ENCODE measurements at places on chromosomes 6 and 20. TPM values are rescaled to one million over a fixed set of nuclear protein-coding genes. Genes with fewer than 3 reads are reported as not detected.

Gene LST1
- 32.4 TPM for polyA plus RNA-seq

Gene UBE2J1
- 41.2 TPM for polyA plus RNA-seq

Gene SUMO4
- polyA plus RNA-seq = 0.25 TPM

- H3K4me1 ChIP-seq = peaks cover 9% of the 10 kb centered on the region
- DNase-seq = no peak
- H3K36me3 ChIP-seq = no peaks in the 10 kb centered on the region
- H3K27ac ChIP-seq = no peak overlapping the region
- no peak overlapping the region for H3K4me3 ChIP-seq
- no peaks in the 10 kb centered on the region for H3K27me3 ChIP-seq
Observed at GRCh38 chr20:40963505-40963845, 65.1 kb upstream of the TOP1 start.

DNA sequence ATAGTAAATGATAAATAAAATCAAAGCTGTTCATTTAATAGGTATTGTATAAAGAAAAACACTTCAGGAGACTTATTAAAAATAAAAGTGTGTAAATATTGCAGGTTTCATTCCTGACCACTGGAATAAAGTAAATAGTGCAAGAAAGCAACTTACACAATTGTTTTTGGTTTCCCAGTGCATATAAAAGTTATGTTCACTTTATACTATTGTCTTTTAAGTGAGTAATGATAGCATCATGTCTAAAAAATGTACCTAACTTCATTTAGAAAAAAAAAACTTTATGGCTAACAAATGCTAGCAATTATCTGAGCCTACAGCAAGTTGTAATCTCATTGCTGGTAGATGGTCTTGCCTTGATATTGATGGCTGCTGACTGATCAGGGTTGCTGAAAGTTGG is 726.6 kb upstream of the POU3F2 start:
- DNase-seq = no peak
- no peaks in the 10 kb centered on the region for H3K27me3 ChIP-seq
- H3K4me1 ChIP-seq = no peaks in the 10 kb centered on the region
- no peak overlapping the region for H3K27ac ChIP-seq

- peaks cover 14% of the 10 kb centered on the region for H3K4me1 ChIP-seq
- H3K36me3 ChIP-seq = no peaks in the 10 kb centered on the region
- no peak for DNase-seq
- no peak overlapping the region for H3K27ac ChIP-seq
Observed at GRCh38 chr6:14903176-14904038, 342.5 kb upstream of the JARID2 start.

GRCh38 chr6:36757206-36757605 is 59.6 kb downstream of the RAB44 start:
- no peak for DNase-seq
- no peaks in the 10 kb centered on the region for H3K36me3 ChIP-seq
- no peak overlapping the region for H3K27ac ChIP-seq
- H3K27me3 ChIP-seq = no peaks in the 10 kb centered on the region

- no peak for DNase-seq
- no peak overlapping the region for H3K4me3 ChIP-seq
- no peaks in the 10 kb centered on the region for H3K27me3 ChIP-seq
Observed at GRCh38 chr6:78523622-78524021, 343.7 kb upstream of the IRAK1BP1 start.

DNA sequence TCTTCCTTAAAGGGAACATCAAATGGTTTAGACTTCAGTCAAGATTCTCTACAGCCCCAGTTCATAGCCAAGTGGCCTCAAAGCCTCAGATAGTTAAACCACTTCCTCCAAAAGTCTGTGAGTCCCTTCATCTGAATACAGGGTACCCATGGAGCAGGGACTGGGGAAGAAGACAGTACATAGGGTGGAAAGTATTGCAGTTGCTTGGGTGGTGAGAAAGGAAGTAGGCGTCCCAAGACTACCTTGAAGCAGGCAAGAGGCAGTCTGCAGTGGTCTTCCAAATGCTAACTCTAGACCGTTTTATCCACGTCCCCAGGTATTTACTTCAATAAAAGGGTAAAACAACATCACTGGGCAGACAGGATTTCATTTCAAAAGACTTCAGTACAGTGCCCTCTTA is 2.0 kb downstream of the FYN start:
- no peaks in the 10 kb centered on the region for H3K27me3 ChIP-seq
- peaks cover 24% of the 10 kb centered on the region for H3K4me1 ChIP-seq
- peak; percentile 85 for DNase-seq
- H3K27ac ChIP-seq = peak overlapping the region; percentile 79

DNA sequence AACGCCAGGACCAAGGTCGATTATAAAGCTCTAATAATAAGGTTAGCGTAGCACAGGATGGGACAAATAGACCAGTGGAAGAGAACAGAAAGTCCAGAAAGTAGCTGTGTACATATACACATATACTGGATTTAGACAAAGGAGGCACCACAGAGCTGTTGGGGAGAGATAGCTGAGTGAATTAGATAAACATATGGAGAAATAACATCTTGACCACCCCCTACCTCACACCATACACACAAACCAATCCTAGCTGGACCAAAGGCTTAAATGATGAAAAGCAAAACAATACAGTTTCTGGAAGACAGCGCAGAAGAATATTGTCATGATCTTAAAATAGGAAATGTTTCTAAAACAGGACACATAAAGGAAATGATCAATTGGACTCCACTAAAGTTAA is 112.9 kb downstream of the PXDC1 start:
- no peak for DNase-seq
- no peak overlapping the region for H3K4me3 ChIP-seq
- no peaks in the 10 kb centered on the region for H3K36me3 ChIP-seq
- no peak overlapping the region for H3K27ac ChIP-seq
- H3K27me3 ChIP-seq = no peaks in the 10 kb centered on the region
